ENCODE measurements at places on chromosomes 1 and 21. TPM values are rescaled to one million over a fixed set of nuclear protein-coding genes. Genes with fewer than 3 reads are reported as not detected.

Gene SPRR2A
- total RNA-seq = not detected

Gene FOXD3
- not detected for total RNA-seq

Gene LCE1D
- total RNA-seq = not detected

Gene INAVA
- not detected for total RNA-seq

Gene EVA1B
- total RNA-seq = 225 TPM
